ENCODE measurements at places on chromosomes 5 and 9.

- DNase-seq: no peak
Measured at GRCh38 chr9:36119476-36119875, 17.1 kb upstream of the GLIPR2 start.

DNA sequence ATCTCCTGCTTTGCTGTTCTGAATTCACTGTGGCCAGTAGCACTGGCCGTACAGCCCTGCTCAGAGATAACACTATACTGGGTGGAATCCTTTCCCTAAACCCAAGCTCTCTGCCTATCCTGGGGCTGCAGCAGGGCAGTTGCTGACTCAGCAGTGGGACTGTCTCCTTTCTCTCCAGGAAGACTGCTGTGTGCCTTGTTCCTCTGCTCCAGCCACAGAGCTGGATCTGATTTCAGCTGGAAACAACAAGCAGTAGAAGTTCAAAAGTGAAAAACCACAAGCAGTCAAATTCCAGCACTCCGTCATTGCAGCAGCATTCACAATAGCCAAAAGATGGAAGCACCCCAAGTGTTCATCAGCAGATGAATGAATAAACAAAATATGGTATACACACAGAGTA, 105.0 kb downstream of the FBXL7 start:
- no peak for DNase-seq

GRCh38 chr9:1460143-1460769, 410.1 kb downstream of the DMRT2 start:
- DNase-seq: no peak

GRCh38 chr5:35237580-35238376, 7.5 kb upstream of the PRLR start:
- no peak for DNase-seq

DNA sequence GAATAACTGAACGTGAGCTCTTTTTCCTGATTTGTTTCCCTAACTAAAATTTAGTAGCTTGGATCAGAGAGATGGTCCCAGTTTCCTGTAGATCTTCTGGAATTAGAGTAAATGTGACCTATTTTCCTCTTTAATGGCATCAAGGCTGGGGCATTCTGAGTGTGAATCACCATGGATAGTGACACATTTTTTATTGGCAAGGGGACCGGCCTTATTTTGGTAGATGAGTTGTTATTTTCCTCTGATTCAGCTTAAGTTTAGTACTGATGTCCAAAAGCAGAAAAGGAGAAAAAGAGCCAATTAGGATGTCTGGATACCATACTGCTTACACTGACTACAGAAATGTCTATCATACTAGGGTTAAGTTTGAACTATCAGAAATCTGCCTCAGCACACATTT, 68.1 kb downstream of the RNF38 start:
- DNase-seq: no peak

- DNase-seq: no peak
Measured at GRCh38 chr9:91060520-91061343, 259.1 kb downstream of the SYK start.

DNA sequence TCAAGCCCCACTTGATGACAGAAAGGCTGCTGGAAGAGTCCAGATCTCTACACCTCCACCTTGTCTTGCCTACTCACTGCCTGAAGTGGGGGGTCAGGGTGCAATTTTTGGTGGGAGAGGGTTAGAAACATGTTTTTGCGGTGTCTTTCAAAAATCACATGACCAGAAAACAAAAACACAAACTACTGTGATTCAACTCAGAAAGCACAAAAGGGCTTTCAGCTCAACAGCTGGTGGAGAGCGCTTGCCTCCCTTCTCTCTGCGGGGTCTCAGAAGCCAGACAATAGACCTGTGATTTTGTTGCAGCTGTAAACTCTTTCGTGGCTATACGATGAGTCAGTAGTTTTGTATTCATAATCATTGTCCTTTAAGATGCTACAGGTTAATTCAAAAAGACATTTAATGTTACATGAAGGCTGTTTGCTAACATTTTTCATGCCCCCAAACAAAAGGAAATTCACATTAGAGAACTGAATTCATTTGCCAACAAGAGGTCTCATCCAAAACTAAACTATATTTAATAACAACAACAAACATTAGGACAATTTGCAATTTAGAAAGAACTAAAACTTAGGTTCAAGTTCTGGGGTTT, 172.6 kb upstream of the RAI14 start:
- DNase-seq: no peak

DNA sequence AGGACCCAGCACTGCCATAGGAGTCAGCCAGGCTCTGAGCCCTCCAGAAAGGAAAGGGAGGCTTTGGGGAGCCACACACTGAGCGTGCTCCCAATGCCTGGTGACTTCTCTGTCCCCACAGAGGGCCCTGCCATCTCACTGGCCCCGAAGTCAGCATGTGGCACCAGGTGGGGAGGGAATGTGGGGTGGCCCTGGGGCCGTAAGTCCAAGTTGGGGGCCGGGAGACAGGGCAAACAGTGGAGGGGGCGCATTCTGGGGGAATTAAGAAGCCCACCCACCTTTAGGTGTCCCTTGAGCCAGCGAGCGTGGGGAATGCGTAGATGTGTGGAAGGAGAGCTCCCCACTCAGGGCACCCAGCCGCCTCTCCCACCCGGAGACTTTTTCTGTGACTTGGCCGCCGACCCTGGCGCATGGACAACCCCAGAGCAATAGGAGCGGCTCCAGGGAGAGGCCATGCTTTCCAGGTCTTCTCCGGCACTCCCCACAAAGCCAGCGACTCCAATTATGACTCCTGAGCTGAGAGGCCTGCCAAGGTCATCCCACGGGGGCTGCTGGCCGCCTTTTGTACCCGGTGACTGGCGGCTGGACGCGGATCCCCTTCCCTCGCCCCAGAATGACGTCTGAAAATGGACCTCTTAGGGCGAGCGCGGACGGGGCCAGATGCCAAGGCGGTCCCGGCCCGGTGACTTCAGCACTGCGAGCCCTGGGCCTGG, 9.8 kb downstream of the IRX1 start:
- DNase-seq: no peak

GRCh38 chr9:95580812-95581761, 64.3 kb upstream of the PTCH1 start:
- no peak for DNase-seq

GRCh38 chr5:3954633-3955032, 359.0 kb downstream of the IRX1 start:
- DNase-seq: no peak

GRCh38 chr5:126961128-126961527, 69.2 kb downstream of the MARCHF3 start:
- no peak for DNase-seq

DNA sequence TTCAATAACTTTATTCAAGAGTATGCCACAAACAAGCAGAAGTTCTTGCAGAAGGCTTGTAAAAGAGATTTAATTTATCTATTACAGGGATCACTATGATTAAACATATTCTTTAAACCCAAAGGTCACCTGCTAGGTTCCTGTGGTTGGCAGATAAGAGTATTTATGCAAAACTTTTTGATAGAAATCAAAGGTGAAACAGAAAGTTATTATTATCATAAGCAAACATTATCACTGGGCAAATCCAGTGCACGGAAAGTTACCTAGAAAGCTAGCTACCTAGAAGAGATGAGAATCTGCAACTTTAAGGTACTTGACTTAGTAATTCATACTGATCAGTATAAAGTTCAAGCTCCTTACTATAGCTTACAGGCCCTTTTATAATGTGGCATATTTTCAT, 3.2 kb downstream of the STARD4 start:
- DNase-seq: no peak

DNA sequence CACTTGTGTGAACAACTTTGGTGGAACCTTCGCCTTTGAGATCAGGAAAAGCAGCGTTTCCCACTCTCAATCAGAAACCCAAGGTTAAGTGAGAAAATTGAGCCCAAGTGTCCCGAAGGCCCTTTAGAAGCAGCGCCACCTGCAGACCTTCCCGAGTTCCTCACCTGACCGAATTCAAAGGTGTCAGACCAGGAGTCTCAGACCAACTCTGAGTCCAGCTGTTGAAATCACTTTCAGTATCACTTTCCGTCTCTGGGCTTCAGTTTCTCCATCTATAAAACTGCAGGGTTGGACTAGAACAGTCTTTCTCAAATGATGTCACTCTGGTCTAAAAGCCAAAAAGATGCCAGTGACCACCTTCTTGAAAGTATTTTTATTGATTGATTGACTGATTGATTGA, 31.7 kb upstream of the GRHPR start:
- no peak for DNase-seq

GRCh38 chr5:159582756-159583541, 252.7 kb upstream of the IL12B start:
- DNase-seq: no peak

GRCh38 chr9:81563739-81564138, 125.6 kb downstream of the TLE1 start:
- DNase-seq: no peak

- no peak for DNase-seq
Measured at GRCh38 chr5:43043400-43043756, 3.3 kb upstream of the ANXA2R start.

DNA sequence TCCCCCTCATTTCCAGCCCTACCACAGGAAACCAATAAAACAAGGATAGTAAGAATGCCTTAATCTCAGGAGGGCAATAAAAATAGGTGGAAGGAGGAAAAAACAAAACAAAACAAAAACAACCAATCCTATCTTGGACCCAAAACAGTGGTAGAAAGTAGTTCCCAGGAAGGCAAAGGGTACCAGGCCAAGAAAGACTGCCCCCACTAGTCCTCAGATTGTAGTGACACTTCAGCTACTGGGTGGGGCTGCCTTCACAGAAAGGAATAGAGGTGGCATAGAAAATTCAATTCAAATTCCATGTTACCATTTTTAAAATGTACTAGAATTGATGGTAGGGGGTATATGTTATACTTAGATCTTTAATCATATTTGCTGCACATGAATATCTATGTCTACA, 59.3 kb downstream of the DPYSL3 start:
- no peak for DNase-seq

DNA sequence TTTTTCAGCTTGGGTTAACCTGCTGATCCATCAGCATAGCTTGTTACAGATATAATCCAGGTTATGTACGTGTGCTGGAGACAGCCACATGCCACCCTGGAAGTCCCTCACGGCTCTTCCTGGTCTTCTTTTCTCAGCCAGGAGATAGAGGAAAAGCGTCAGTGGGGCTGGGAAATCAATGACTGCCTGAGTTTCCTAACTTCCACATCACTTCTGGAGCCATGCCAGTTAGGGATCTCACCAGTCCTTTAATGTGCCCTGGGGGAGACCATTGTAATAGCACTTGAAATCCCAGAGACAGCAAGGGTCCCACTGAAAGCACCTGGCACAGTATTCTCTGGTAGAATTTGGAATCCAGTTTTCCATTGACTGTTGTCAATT, 29.2 kb downstream of the ANXA2R start:
- DNase-seq: no peak

DNA sequence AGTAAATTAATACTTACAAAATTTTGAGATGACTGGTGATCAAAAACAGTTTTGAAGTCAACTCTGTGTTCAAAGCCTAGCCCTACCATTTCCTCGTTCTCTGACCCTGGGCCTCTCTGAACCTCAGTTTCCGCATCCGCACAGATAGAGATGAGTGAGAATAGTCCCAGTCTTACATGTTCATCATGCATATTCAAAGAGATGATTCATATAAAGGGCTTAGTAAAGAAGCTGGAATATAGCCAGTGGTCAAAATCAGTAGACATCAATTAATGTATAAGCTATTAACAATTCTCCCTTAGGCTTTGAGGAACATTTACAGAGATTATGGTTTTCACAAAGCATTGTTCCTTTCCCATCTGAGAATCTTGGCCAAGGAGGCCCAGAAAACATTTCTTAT, 250.6 kb downstream of the SPOCK1 start:
- no peak for DNase-seq

GRCh38 chr9:70590315-70590677, 175.8 kb upstream of the KLF9 start:
- DNase-seq: no peak

GRCh38 chr9:79542735-79543620, 28.8 kb upstream of the TLE4 start:
- DNase-seq: no peak

DNA sequence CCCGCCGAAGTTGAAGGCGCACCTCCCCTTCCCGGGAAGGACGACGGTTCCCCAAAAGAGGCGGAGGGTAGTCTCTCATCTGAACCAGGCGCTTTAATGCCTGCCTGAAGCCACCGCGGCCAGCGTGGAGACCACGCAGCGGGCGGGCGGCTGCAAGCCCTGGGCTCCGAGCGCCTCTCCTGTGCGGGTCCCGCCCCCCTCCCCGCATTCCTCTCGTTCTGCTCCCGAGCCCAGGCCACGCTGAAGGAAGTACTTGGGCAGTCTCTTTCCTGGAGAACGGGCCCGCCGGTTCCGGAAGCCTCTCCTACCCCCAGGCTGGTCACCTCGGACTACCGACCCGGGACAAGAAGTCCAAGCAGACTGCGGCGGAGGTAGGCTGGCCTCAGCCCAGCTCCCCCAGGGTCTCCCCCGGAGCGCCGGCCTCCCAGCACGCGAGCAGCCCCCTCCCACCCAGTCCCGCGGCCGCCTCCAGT, 571 bp downstream of the PPIC start:
- no peak for DNase-seq

DNA sequence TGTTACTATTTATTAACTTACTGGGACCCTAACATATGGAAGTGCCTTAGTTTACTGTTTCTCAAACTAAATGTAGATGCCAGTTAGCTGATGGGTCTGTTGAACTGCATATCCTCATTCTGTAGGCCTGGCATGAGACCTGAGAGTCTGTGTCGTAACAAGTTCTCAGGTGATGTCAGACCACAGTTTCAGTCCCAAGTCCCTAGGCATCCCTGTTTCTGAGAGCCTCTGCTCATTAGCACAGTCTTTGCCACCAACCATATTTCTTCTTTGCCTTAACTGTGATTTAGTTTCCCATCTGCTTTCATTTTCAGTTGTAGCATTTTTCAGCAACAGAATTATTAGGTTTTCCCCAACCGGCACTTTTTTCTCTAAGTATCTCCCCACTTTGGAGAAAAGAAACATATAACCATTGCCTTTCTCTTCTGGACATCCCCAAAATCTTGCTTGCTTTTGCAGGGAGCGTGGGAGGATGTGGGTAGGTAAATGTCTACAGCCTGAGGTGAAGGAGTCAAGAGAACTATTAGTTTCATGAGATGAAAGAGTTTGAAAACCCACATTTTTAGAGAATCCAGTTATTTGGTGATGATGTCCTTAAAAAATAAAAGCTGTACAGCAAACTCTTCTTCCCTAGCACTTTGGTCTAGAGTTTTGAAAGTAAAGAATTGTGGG, 74.6 kb downstream of the NUDT12 start:
- no peak for DNase-seq

- no peak for DNase-seq
Measured at GRCh38 chr9:128091571-128091970, 23.5 kb downstream of the SLC25A25 start.

- DNase-seq: no peak
Measured at GRCh38 chr9:87392086-87392485, 105.6 kb upstream of the DAPK1 start.

DNA sequence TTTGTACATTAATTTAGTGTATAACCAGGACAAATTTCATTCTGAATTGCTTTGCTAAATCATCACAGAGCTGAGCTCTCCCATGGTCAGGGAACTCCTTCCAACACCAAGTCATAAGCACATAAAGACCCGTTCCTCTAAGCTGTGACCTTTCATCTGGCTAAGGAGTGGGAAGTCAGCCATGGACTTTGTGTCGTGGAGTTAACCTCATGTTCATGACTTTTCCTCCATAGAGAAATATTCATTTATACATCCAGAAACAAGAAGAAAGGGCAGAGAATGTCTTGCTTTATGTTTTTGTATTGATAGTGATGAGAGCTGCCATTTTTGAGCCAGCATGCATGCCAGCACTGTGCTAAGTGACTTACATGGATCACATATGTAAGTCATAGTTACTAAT, 97.5 kb downstream of the INIP start:
- no peak for DNase-seq

GRCh38 chr5:84086511-84086910, 298.2 kb downstream of the EDIL3 start:
- DNase-seq: no peak

Measured in stimulated activated CD8-positive, alpha-beta memory T cell treated with anti-CD3 and anti-CD28 coated beads, Interleukin-4, amount 100 ng/mL, for 24 hours (primary cell).